ENCODE measurements at places on chromosomes 11 and 22. TPM values are rescaled to one million over a fixed set of nuclear protein-coding genes. Genes with fewer than 3 reads are reported as not detected.

GRCh38 chr11:34052608-34053160, 1.2 kb downstream of the CAPRIN1 start:
- no peak for DNase-seq

Gene MRGPRX4
- not detected for total RNA-seq

Gene USP2
- 18.7 TPM for total RNA-seq

- no peak for DNase-seq
These were observed 1.3 kb downstream of the ARHGEF12 start for GRCh38 chr11:120337355-120338106.

Gene DEFB131B
- not detected for total RNA-seq

Gene PKDREJ
- total RNA-seq = not detected

DNA sequence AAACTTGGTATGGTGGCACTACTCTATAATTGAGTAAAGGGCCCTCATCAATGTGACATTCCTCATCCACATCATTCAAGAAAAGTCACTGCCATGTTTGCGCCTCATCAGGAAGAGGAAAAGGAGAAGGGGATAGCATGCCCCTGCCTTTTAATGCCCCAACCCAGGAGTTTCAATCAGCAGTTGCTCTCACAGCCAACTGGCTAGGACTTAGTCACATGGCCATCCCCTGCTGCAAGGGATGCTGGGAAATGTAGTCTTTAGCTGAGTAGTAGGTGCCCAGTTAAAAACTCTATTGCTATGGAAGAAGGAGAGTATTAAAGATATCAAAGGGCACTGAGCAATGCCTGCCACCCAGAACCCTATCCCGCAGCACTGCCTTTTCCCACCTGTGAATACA, 10.9 kb upstream of the CCND1 start:
- DNase-seq = no peak

DNA sequence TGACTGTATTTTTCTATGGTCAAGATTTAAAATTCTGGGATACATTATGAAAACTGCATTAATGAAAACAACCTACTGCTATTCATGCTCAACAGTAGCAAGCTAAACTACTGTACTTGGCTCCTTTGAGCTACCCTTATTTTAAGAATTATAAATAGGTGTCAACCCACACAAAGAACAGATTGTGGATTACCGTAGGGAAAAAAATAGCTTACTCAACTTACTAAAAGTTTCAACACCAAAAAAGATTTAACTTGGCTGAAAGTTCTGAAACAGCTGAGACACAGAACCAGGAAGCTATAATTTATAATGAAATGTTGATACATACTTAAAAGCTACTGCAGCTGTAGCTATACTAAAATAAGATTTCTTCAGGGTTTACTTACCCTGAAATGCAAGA, 10.1 kb downstream of the LIN7C start:
- no peak for DNase-seq

Gene PIWIL4
- total RNA-seq = 6.0 TPM

DNA sequence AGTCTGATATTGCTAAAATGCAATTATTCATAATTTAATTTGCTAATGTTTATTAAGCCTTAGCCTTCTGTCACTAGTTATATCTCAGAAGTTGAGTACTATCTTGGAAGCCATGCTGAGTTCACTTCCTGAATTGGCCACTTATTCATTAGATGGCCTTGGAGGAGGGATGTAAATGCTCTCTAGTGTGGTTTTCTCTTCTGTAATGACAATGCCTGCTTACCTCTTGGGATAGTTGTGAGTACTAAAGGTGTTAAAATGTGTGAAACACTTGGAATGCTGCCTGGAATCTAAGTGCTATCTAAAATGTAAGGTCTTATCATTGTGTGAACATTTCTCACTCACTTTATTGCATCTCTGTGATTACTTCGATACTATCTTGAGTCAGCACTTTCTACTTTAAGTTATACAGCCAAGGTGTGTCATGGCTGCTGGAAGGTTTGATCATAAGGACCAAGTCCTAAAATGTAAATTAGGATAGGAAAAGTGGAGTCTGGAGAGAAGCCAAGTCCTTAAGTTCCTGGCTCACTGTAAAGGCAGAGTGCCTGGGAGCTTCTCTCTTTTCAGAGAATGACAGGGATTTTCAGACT, 12.4 kb downstream of the GLYATL2 start:
- no peak for DNase-seq

- no peak for DNase-seq
These were observed 70.3 kb downstream of the TNRC6B start for GRCh38 chr22:40247976-40248375.

- DNase-seq = no peak
These were observed 618.0 kb downstream of the BRD1 start for GRCh38 chr22:49209452-49210195.

Gene NXPE1
- total RNA-seq = not detected

DNA sequence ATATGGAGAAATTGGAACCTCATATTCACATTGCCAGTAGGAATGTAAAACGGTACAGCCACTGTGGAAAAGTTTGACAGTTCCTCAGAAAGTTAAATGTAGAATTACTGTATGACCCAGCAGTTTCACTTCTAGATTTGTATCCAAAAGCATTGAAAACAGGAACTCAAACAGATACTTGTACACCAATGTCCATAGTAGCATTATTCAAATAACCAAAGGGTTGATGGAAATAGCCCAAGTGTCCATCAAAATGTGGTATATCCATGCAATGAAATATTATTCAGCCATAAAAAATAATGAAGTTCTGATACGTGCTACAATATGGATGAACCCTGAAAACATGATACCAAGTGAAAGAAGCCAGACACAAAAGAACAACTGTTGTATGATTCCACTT, 17.8 kb downstream of the PRRG4 start:
- no peak for DNase-seq

- no peak for DNase-seq
These were observed 257.7 kb downstream of the SOX6 start for GRCh38 chr11:16098526-16099205.

GRCh38 chr22:48393885-48394284, 1433.8 kb downstream of the BRD1 start:
- DNase-seq = no peak

DNA sequence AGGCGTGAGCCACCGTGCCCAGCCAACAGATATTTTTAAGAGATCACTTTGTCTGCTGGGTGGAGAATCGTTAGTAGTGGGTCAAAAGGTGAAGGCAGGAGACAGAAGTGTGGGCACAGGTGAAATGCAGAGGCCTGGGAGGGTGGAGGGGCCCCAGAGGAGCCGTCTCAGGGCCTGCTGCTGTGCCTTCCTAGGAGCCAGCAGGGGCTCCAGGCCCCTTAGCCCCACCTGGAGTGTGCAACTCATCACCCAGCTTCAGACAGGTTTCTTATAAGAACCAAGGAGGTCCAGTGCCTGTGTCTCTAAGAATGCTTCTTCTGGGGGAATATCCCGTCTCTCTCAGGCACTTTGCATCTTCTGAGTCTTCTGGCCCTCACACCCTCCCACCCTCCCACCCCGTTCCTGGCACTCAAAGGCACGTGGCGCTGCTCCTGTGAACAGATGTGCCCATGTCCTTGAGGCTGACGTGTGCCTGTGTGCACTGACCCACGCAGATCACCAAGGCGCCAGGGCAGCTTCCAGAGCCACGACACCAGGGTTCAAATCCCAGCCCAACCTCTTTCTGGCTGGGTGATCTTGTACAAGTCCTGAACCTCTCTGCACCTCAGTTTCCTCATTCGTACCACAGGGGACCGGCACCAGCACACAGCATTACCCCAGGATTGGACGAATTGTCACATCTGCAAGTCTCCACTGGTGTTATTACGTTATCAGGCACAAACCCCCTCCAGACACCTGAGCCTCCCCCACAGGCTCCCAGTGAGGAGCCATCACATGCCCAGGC, 3.4 kb downstream of the ARSA start:
- no peak for DNase-seq

Gene CASTOR1
- 7.1 TPM for total RNA-seq

DNA sequence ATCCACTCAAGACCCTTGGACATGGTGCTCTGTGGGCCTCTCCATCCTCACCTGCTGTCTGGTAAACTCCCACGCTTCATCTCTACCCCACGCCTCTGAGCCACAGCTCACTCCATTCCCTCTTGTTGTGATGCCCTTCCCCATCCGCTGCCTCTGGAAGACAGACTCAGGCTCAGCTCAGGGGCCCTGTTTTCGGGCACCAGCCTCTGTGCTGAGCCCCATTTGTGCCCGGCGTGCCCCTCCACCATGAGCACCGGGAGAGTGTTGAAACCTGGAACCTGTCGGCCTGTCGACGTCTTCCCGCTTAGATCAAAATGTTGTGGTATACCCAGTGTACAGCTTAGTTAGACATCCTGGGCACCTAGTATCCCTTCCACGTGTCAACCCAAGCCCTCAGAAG, 6.5 kb upstream of the SCUBE1 start:
- no peak for DNase-seq

DNA sequence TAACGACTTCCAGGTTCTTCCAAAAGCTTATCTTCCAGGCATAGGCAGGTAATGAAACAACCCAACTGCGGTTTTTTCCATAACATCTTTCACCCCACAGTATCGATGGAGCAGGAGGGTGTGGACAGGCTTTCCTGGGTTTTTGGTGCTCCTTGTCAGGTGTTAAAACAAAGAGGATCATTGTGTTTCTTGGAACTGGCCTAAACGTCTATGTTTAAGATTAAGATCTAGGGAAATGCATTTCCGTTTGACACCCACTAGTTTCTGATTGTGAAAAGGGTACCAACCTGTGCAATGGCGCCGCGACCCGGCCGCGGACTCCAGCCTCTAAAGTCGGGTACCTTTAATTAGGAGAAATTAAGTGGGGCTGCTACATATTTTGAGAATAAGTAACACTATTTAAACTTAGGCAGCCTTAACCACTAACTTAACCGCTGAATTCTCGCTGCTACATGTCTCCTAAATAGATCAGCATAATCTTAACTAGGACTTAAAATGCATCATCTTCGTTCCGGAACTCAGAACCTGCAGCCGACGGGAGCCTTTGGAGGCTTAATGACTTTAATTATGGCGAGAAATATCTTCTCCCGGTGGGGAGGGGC, 31.5 kb downstream of the C22orf31 start:
- no peak for DNase-seq

- no peak for DNase-seq
These were observed 611.3 kb downstream of the TBC1D22A start for GRCh38 chr22:47373648-47374272.

Gene NAGA
- total RNA-seq = 47.6 TPM

DNA sequence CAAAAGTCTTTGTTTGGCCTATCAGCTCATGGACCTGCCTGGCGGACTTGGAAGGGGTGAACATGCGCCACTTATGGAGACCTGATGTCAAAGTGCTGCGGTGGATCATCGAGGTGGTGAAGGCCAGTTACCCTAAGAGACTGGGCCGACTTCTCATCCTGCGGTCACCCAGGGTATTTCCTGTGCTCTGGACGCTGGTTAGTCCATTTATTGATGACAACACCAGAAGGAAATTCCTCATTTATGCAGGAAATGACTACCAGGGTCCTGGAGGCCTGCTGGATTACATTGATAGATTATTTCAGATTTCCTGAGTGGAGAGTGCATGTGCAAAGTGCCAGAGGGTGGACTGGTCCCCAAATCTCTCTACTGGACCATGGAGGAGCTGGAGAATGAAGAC, 17.9 kb downstream of the ALKBH3 start:
- no peak for DNase-seq

DNA sequence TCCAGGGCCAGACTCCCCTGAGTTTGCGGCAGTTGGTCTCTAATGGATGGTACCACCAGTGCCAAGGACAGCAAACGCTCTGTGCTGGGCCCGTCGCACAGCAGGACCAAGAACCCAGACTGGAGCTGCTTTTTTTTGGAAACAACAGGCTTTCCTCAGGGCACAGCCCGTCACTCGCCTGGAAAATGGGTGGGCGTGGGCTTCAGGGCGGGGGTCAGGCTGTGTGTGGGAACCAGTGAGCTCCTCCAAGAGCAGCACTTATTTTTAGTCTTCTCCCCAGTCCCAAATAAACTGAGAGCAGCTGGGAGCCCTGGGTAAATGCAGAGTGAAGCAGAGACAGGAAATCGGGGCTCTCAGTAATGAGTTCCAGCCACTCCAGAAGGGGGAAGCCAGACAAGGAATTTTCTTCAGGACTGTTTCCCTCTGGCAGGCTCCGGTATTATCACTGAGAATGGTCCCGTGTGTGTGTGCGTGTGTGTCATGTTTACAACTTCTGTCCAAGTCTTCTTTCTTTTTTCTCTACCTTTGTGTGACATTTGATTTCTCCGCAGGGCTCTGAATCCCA, 63.0 kb downstream of the PPFIBP2 start:
- no peak for DNase-seq

DNA sequence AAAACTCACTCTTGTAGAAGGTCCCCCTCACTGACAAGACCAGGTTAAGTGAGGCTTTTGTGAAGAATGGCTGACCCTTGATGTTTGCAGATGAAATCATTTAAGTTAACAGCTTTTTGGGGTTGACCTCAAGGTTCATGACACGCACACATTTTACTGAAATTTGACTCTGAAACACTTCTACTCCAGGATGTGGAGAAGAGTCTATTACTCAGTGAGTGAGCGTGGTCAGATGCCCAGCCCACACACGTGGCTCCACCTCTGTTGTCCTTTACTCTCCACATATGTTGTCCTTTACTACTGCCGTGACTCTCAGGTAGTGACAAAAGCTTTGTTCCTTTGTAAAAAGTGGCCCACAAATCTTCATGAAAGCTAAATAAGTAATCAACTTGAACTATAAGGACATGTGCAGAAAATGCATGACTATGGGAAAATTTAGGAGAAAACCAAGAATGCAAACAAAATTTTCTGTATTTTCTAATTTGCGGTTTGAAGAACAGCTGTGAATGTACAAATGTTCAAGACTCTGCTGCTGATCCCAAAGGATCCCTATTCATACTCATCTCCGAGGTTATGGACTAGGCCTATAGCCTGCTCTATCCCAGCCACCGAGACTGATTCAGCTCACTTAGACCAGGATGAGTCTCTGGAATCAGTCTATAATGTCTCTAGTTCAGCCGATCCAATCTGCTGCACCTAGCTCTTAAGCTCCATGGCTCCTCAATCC, 22.4 kb downstream of the XRRA1 start:
- DNase-seq = no peak

Gene A4GALT
- total RNA-seq = 14.6 TPM

GRCh38 chr22:17366830-17367229, 2.4 kb upstream of the CECR2 start:
- DNase-seq = no peak

GRCh38 chr11:10395166-10395897, 59.7 kb upstream of the AMPD3 start:
- no peak for DNase-seq

DNA sequence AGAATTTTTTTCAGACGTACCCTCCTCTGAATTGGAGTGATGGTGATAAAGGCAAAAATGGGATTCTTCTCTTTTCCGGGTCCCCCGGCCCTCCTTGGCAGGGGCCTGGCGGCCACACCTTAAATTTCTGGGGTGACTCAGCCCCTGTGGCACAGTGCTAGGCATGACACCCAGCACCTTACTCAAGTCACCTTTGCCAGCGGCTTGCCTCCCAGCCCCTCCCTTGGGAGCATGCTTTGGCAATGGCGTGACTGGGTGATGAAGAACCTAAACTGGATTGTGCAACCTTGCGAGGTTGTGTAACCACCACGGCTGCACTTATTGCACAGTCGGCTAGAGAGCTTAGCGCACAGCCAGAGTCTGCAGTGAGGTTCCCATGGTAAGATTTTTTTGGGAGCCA, 16.2 kb upstream of the LDLRAD3 start:
- DNase-seq = peak; percentile 90

- DNase-seq = no peak
These were observed 822.9 kb downstream of the BRD1 start for GRCh38 chr22:49004484-49005399.

Gene DDI1
- not detected for total RNA-seq

- DNase-seq = no peak
These were observed 1.2 kb upstream of the TSKU start for GRCh38 chr11:76781807-76782530.

Gene TBX10
- total RNA-seq = not detected

GRCh38 chr22:20868025-20868962, 9.5 kb downstream of the SNAP29 start:
- no peak for DNase-seq

Gene DDTL
- total RNA-seq = not detected
